NCI-H1930 (cell line): ENCODE measurements at places on chromosomes 12 and 14.

GRCh38 chr12:100403446-100403845 lies 46.6 kb downstream of the SLC17A8 start:
- no peak for DNase-seq

- no peak for DNase-seq
Measured at GRCh38 chr12:95836185-95836609, 22.6 kb upstream of the SNRPF start.

DNA sequence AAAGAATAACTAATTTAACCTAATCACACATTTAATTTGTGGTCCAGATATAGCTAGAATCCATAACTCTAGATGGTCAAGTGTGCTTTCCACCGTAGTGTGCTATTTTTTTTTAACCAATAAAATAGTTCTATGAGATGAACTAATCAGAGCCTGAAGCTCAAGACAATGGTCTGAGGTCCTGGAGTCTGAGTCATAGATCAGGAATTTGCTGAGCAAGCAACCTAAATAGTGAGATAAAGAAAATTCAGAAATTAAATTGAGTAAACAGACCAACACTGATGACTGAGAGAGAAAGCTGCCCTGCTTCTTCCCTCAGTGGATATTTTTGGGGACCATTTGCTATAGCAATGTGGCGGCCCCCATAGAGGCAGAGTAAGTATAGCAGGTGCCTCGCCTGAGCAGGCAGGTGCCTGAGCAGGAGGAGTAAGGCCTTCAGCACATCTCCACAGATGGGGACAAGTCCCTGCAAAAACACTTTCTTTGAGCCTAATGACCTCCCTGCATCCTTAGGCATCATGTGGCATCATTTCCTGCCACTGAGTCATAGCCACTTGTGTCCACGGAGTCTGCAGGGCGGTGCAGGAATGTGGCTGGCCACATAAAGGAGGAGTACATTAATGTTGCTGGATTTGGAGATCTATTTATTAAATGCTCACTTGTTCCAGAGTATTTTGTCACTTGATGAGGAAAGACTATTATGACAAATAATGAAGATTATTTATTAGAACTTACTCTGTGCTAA lies 13.9 kb upstream of the CLEC4E start:
- no peak for DNase-seq

- peak; percentile 94 for DNase-seq
Measured at GRCh38 chr12:12562585-12563261, at the start of gene DUSP16. DUSP16 (minus strand) TSS chr12:12562863; CDS start chr12:12521098, 41,765 bp downstream.

DNA sequence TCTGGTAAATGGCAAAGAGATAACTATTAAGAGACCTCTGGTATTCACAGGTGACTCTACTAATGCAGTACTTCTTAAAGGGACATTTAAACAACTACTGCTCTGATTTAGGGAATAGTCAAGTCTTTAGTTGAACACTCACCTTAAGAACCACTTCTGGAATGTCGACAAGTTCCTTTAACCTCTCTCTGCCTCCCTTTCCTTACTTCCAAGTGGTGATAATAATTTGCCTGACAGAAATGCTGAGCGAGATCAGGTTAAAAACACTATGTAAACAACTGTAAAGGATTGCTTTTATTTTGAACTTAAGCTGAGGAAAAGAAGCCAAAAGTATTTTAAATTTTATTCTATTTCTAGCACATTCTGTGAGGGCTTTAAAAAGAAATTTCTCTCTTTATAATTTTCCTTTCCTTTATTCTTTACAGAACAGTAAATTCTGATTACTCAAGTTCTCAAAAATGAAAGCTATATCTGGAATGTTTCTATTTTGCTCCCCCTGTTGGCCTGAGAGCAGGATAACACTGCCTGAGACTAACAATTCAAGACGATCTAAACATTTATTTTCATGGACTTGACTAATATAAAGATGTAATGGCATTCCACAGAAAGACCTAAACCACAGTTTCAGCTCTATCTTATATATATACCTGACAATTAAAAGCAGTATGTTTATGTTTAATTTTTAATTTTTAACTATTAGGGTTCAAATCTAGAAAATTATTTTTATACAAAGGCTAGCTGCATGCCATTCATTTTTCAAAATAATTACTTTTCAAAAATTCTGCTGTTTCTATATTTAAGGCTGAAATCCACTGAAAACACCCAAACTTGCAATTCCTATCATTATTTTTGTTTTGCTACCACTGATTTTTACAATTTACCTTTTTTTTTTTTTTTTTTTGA lies 29.2 kb downstream of the ZCCHC8 start:
- peak; percentile 3 for DNase-seq

GRCh38 chr14:103131580-103131979 lies 8.3 kb downstream of the TNFAIP2 start:
- DNase-seq, result no peak

- no peak for DNase-seq
Measured at GRCh38 chr14:20492486-20492885, 12.9 kb upstream of the RNASE10 start.
